Activated CD8-positive, alpha-beta memory T cell treated with anti-CD3 and anti-CD28 coated beads for 4 hours (primary cell): ENCODE measurements at places on chromosomes 16 and 17.

GRCh38 chr16:24685539-24686432 lies 43.7 kb upstream of the TNRC6A start:
- no peak for DNase-seq

GRCh38 chr17:35942588-35943186 lies 826 bp downstream of the LYZL6 start:
- no peak for DNase-seq

- DNase-seq, result no peak
These were observed 457.9 kb downstream of the SLC39A11 start for GRCh38 chr17:72634621-72635020.

DNA sequence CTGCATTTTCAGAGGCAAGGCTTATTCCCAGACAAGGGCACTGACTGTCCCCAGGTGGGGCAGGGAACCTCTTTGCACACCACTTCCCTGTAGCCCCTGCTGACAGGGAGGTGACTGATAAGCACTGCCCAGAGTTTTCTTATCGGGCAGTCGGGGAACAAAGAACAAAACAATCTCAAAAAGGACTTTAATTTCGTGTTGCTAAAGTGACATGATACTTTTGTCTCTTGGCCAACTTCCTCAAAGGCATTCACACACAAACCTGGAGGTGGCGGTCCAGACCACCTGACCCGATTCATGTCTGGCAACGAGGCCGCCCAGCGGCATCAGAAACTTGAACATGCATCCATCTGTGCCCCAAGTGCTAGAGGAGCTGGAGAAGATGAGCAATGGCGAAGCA lies 28.9 kb downstream of the ZDHHC7 start:
- no peak for DNase-seq

DNA sequence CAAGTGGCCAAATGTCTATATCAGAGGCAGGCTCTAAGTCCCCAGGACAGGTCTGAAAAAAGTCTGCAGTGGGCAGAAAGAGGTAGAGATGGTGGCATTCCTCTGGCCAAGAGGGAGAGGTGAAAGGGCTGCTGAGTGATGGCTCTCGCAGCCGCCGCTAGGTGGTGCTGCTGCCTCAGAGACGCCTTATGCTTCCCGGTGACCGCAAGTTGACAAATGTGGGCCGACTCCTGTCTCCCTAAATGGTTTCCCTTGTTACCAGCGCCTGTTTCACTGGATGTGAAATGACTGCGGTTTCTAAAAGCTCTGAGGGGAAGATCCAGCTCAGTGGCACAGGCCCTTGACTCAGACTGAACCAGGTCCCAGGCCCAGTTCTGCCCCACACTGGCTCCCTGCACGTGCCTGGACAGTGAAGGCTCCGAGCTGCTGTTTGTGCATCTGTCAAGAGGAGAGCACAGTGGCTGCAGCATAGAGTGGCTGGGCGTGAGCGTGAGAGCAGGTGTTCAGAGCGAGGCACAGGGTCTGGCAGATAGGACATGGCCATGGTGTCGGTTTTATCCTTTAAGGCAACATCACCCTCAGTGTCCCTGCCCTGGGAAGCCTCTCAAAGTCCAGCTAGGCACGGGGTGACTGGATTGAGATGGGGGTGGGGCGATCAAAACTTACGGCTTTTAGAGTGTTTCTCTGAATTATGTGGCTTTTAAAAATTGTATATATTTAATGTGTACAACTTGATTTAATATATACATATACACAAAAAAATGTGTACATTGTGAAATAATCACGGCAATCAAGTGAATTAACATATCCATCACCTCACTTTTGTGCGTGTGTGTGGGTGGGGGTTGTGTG lies 19.9 kb downstream of the CLEC16A start:
- DNase-seq, result peak; percentile 57

DNA sequence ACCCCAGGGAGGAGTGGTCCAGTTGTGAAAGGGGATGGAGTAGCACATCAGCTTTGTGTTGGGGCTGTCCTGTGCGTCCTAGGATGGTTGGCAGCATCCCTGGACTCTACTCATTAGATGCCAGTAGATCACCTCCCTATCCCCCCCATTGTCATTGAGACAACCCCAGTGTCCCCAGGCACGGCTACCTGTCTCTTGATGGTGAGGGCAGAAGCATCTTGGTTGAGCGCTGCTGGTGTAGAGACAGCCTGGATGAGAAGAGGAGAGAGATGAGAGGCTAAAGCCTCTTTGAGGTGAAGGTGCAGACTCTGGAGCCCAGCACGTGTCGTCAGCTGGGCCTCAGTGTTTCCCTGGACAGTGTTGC lies 55.4 kb downstream of the TNFRSF13B start:
- DNase-seq, result no peak

GRCh38 chr16:30526137-30526822 lies at the start of gene ZNF768:
Gene ZNF768, minus strand, starts transcription at chr16:30526566. Its CDS starts 153 bp downstream, at chr16:30526413.
- DNase-seq, result peak; percentile 13

GRCh38 chr16:2056681-2057407 lies 9.1 kb downstream of the TSC2 start:
- DNase-seq, result no peak

DNA sequence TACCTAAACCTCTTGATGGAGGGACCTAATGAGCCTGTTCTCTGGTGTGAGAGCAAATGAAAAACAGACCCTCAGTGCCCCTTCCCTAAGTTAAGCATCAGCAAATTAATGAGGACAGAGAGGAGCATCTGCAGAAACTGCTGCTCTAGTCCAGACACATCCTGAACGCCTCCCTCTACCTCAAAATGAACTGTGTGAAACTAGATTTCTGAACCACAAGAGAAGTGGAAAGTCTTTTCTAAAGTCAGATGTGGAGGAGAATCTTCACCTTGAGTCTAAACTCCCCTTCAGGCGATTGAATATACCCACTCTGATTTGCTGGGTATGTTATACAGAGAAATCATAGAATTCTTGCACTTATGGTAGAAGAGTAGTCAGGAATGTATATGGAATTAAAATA lies 104.4 kb upstream of the AMZ2 start:
- DNase-seq, result no peak

- DNase-seq, result no peak
These were observed 11.8 kb downstream of the IRX5 start for GRCh38 chr16:54942353-54942943.

- DNase-seq, result no peak
These were observed 39.1 kb downstream of the PSME3IP1 start for GRCh38 chr16:57146735-57147134.

GRCh38 chr17:4759776-4760236 lies 11.9 kb upstream of the TM4SF5 start:
- no peak for DNase-seq

DNA sequence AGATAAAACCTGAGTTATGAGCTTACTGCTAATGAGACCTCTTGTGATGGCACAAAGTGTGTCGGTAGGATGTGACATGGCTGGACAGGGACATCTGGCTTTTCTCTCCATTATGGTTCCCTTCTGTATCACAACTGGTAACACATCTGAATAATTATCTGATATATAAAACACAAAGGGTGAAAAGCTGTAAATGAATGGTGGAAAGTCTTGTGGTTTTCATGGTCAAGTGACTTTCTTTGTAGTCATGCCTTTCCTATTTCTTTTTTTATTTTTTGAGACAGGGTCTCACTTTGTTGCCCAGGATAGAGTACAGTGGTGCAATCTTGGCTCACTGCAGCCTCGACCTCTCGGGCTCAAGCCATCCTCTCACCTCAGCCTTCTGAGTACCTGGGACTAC lies 35.3 kb upstream of the ZFHX3 start:
- DNase-seq, result no peak

DNA sequence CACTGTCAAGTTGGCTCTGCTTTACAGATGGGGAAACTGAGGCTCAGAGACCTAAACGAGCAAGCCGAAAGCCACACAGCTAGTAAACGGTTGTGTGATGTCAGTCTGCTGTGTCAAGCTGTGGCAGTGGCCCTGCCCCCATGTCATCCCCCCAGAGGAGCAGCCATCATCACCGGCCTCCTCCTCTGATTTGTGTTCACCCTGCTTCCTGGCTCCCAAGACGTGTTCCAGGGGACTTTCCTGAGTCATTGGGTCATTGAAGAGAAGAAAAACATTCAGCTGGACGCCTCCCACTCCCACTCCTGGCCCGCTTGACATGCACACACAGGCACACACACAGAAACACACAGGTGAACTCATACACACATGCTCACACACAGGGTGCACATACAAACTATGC lies 54.0 kb upstream of the CIBAR2 start:
- DNase-seq, result no peak

- no peak for DNase-seq
These were observed 18.9 kb downstream of the MSI2 start for GRCh38 chr17:57275071-57275764.

- no peak for DNase-seq
These were observed 42.7 kb downstream of the GNA13 start for GRCh38 chr17:65013613-65014391.

DNA sequence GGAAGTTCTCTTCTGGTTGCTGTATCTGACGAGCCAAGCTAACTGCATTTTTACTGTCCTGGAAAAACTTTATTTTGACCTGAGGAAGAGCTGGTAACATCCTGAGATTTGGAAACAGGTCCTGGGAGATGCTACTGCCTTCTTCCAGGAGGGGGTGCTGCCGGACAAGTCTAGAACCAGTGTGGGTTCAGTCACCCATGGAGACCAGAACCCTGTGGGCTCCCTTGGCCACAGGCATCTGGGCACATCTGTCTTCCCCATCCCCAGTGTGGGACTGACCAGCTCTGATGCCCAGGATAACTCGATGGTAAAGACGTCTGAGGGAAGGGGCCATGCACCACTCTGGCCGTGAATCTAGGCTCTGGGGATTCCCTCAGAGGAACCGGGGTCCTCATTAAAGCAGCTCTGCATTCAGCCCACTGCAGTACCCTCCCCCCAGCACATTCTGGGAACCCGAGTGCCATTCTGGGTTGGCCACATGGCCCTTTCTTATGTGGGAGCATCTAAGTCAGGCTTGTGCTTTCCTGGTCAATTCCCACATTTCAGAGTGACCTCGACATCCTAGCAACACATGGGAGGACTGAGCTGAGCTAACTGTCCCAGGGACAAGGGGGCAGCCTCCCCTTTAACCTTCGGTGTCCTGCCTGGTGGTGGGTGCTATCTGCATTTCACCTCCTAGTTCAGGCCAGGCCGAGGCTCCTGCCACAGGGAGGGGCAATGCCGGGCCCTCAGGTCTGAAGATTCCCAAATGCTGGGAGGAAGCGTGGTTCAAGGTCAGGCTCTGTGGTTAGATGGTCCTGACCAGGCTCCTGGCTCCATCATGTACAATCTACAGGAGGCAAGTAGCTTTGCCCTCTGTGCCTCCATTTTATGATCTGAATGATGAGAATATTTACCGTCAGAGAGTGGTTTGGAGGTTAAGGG lies 6.4 kb downstream of the C16orf86 start:
- no peak for DNase-seq

DNA sequence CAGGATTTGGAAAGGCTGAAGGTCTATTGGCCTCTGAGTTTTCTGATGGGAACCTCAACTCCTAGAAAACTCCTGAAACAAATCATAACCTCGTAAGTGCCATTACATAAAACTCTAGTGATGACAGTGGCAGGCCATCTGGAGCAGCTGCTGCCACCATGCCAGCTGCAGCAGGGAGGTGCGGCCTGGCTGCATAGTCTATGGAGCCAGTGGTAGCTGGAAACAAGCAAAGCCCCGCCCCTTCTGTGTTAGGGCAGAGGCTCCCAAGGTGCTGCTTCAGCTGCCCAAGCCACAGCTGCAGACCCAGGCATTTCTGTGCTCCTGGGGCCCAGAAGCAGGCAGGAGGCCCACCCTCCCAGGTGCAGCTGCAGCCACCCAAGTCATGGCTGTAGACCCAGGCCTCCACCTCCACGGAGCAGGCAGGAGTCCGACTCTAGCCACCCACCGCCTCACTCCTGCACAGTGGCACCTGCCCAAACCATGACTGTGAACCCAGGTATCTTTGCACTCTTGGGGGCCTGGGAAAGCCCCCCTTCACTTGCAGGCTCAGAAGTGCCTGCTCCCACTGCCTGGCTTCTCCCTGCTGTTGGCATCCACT lies 254.1 kb upstream of the KCNJ16 start:
- DNase-seq, result no peak

- DNase-seq, result no peak
These were observed 6.8 kb downstream of the PIEZO1 start for GRCh38 chr16:88778271-88778525.

DNA sequence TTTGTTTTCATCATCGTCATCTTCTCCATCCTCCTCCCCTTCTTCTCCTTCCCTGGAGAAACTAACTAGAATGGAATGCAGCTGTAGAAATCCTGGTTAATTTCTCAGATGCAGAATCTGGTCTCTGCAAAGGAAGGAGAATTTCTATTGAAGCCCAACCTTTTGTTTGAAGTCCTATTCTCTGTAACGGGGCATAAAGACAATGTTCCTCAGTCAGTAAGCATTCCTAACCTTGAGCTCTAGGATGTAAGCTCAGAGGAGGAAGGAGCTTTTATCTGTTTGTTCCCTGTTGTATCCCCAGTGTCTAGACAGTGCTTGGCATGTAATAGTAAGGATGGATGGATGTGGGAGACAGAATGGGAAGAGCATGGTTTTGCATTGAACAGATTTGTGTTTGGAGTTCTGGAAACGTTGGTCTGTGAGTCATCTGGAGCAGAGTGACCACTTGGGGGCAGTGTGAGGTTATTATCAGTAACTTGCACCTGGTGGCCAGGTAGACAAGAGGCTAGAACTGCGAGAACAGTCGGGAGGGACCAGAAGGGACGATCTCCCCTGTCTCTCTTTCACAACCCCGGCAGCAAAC lies 363.7 kb downstream of the SNX29 start:
- no peak for DNase-seq

GRCh38 chr16:89444728-89445127 lies 45.6 kb downstream of the ANKRD11 start:
- DNase-seq, result no peak

DNA sequence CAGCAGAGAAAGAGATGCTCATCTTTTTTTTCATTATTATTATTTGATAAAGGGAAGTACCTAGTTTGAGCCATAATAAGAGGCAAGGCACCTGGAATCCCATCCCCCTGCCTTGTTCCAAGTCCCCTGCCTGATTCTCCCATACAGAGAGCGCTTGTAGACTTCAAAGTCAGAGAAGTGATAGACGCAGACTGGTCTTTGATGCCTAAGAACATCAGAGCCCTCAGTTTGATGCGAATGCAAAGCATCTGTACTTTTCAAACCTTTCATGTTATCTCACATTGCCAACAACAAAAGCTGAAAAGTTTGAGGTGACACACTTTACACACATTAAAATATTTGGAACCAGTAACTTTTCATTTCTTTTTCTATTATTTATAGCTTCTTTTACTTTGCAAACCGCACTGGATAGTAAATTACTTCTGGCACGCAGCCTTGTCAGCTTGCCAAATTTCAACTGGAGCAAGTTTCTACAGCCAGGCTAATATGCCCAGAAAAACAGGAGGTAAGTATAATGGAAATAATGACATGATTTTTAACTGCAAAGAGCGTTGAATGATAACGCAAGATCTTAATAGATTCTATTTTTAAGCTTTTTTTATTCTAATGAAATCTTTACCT lies 5.9 kb upstream of the UTP6 start:
- DNase-seq, result no peak

GRCh38 chr16:82995286-82995923 lies 368.6 kb downstream of the CDH13 start:
- no peak for DNase-seq
